ENCODE measurements at places on chromosomes 1 and 21.

- DNase-seq: peak; percentile 47
Measured at GRCh38 chr1:84433258-84434080, 35.2 kb downstream of the DNASE2B start.

- no peak for DNase-seq
Measured at GRCh38 chr1:234427950-234428646, 50.9 kb downstream of the TARBP1 start.

GRCh38 chr1:151815716-151816327 is 10.6 kb upstream of the LINGO4 start:
- DNase-seq: peak; percentile 29

DNA sequence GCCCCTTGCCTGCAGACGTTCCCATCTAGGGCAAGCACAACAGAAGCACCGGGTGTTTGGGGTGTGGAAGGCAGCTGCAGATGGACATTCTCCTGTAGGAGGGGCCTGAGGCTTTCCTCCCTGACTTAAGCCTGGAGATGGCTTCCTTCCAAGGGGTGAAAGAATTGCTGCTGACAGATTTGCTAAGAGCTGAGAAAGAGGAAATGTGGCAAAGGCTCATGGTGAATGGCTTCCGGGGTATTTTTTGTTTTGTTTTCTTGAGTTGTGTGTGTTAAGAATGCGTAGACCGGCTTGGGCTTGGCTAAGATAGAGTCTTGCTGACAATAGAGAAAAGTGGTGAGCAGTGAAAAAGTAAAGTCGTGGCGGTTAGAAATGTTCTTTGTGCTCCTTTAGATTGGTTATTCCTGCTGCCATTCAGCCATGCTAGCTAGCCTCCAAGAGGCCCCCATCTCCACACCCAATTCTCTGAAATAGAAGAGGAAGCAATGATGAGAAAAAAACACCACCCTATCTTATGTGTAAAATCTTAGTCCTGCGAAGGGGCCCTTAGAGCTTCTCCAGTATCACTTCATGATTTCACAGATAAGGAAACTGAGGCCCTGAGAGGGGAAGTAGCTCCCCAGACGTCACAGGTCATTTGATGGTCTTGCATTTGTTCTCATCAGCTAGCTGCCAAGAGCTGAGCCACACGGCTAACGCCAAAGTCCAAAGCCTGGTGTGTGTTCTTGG is 36.9 kb downstream of the EIF2D start:
- DNase-seq: no peak

GRCh38 chr1:27392096-27392777 is at the start of gene GPR3:
GPR3 (plus strand) TSS chr1:27392622; CDS start chr1:27393799, 1,177 bp downstream.
- peak; percentile 85 for DNase-seq

- DNase-seq: no peak
Measured at GRCh38 chr1:44037154-44037553, 5.9 kb upstream of the SLC6A9 start.

GRCh38 chr1:6658359-6659060 is 33.8 kb downstream of the THAP3 start:
- no peak for DNase-seq

- no peak for DNase-seq
Measured at GRCh38 chr1:53732912-53733317, 6.0 kb downstream of the GLIS1 start.

DNA sequence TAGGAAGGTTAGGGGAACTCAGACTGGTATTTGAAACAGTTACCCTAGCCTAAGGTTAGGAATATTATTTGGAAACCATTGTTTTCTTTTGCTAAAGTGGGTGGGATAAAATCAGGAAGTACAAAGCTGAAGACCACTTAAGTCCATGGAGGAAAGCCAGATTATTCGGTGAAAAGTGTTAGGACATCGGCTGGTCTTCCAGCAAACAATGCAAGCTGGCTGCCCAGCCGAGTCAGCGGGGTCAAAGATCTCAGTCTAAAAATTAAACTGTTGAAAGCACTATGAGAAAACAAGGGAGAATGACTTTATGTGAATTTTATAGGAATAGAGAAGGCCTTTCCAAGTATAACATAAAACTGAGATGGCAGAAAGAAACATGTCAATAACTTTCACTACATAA is 231.7 kb downstream of the KCNJ6 start:
- no peak for DNase-seq

DNA sequence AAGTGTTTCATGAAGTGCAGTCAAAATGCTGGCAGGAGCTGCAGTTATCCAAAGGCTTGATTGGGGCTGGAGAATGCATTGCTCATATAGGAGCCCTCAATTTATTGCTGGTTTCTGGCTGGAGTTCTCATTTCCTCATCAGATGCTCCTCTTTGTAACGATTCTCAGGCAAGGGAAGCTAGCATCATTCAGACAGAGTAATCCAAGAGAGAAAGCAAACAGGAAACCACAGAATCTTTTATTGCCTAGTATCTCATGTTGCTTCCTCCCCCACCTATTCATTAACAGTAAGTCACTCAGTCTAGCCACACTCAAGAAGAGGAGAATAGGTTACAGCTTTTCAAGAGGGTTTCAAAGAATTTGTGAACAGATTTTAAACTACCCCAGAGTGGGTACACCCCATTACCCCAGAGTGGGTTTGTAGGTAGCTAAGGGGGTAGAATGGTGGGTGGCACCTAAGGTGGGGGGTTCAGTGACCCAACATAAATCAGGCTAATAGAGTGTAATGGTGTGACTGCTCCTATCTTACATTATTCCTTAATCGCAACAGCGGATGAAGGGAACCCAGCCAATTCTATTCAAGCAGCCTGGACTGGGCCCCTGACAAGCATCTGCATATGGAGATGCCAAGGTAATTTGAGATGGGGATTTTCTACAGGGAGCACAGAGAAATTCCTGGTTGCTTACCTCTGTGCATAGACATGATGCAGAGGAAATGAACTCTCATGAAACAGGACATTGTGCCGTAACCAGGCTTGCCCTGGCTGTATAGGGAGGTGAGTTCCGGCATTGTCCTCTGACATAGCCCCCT is 67.1 kb downstream of the KCNJ15 start:
- no peak for DNase-seq

- DNase-seq: no peak
Measured at GRCh38 chr1:147891088-147891487, 11.5 kb upstream of the GJA8 start.

- no peak for DNase-seq
Measured at GRCh38 chr1:40640314-40641076, 25.0 kb downstream of the RIMS3 start.

DNA sequence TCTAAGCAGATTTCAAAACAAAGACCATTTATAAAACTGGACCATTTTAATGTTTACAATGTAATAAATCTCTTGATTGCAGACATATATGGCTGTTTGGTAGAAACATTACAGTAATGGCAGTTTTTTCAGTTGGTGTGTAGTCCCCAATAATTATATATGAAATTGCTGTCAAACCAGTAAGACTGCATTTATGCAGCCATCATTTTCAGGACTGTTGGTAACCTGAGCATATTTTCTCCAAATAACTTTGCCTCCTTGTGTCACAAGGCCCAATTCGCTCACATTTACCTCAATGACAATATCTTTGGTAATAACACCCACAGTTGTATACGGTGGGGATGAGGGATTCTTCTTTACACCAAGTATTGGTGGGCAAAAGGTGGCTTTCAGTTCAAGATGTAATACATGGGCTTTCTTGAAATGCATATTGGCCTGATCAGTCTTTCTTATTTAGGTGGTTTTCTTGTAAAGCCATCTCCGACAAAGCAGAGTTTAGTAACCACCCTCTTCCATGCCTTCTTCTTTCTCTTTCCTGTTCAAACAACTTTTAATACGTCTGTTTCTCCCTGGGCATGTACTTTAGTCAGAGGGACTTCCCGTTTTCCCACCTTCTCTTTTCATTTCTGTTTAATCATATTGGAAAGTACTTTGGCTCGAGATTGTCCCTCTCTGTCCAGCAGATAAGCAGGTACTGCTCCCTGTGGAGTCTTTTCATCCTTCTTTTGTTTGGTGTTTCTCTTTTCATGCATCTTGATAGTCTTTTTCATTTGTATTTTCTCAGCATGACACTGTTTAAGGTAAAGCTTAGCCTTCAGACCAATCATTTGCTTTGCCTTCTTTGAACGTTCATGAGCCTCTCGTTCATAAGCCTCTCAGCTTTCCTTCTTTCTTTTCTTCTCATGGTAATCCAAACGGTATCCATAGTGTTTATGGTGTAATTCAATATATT is 30.4 kb downstream of the ATP2B4 start:
- DNase-seq: no peak

DNA sequence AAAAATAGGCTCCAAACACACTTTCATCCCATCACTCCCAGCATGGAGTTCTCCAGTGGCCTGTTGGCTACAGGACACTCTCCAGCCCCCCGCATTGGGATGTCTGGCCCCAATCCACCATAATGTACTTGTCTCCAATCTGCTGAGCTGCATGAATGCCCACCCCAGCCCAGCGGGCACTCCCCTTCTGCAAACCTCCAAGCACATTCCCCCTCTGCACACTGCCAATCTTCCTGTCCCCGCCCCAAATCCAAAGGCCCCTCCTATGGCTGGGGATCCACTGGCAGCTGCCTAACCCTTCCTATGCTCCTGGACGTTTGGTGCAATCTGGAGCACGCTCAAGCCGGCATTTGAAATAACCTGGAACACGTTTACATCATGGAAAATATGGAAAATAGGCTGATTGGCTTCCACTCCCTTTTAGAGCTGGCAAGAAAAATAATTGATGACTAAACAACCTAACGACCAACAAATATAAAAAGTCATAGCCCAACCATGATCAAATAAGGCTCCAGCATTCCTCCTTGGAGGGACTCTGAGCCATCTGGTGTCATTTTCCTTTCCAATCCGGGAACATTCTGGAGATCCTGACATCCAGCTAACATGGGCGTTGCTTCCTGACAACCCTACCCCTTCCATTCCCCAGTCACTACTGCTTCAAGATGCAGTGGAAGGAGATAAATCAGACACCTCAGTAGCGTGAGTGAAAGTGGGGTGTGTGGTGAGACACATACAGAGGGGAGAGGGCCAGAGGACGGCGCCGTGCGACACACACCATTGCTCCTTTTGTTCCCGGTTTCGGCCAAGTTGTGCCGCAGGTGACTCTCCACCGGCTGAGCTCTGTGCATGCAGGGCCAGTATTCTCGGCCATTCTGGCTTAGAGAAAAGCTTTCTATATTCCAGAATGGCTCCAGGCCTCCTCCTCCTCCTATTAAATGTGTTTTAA is 41.6 kb downstream of the PDE9A start:
- no peak for DNase-seq

GRCh38 chr21:27817902-27818623 is 851.2 kb upstream of the ADAMTS5 start:
- no peak for DNase-seq

GRCh38 chr1:235878082-235878811 is 11.5 kb upstream of the LYST start:
- no peak for DNase-seq

- no peak for DNase-seq
Measured at GRCh38 chr1:183180218-183180617, 5.8 kb upstream of the LAMC2 start.

GRCh38 chr1:12552951-12553921 is 64.8 kb downstream of the DHRS3 start:
- DNase-seq: no peak

- no peak for DNase-seq
Measured at GRCh38 chr1:103180660-103181059, 72.3 kb upstream of the COL11A1 start.

- no peak for DNase-seq
Measured at GRCh38 chr1:57546549-57547330, 122.9 kb upstream of the DAB1 start.

- DNase-seq: peak; percentile 17
Measured at GRCh38 chr1:9909234-9910046, 629 bp downstream of the CTNNBIP1 start.

- no peak for DNase-seq
Measured at GRCh38 chr1:69499203-69499803, 68.4 kb upstream of the LRRC7 start.

DNA sequence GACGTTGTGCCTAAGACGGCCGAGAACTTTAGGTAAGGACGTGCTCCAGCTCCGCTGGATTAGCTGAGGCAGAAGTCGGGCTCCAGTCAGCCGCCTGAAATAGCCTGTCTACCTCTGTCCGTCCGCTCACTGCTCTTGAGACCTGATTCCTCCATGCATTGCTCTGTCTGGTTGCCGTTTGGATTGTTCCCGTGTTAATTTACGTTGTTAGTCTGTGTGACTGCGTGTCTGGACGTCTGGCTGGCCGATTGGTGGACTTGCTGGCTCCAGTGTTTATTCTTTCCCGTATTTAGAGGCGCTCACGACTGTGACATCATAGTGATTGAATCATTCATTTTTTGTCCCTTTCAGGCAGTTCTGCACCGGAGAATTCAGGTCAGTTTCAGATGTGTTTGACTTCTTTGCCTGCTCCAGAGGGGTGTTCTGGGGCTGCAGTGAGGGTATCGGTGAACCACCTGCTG is 684 bp downstream of the PPIH start:
- no peak for DNase-seq

GRCh38 chr1:115113766-115114165 is 24.5 kb upstream of the TSPAN2 start:
- DNase-seq: no peak

DNA sequence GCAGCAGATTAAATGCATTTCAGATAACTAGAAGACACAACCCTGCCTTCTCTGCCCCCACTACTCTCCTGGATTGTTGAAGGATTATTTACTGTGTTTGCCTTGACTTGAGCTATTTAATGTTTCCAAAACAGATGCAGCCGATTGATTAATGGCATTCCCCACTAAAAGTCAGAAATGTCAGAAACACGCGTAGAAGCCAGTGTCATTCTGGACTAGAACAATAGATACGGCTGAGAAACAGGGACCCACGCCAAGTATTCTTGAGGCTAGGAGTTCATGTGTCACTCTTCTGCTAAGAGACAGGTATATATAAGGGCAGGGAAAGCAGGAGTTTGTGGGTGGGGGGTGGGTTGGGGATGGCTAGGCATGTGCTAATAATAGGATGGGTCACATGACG is 366.7 kb upstream of the PROX1 start:
- no peak for DNase-seq

DNA sequence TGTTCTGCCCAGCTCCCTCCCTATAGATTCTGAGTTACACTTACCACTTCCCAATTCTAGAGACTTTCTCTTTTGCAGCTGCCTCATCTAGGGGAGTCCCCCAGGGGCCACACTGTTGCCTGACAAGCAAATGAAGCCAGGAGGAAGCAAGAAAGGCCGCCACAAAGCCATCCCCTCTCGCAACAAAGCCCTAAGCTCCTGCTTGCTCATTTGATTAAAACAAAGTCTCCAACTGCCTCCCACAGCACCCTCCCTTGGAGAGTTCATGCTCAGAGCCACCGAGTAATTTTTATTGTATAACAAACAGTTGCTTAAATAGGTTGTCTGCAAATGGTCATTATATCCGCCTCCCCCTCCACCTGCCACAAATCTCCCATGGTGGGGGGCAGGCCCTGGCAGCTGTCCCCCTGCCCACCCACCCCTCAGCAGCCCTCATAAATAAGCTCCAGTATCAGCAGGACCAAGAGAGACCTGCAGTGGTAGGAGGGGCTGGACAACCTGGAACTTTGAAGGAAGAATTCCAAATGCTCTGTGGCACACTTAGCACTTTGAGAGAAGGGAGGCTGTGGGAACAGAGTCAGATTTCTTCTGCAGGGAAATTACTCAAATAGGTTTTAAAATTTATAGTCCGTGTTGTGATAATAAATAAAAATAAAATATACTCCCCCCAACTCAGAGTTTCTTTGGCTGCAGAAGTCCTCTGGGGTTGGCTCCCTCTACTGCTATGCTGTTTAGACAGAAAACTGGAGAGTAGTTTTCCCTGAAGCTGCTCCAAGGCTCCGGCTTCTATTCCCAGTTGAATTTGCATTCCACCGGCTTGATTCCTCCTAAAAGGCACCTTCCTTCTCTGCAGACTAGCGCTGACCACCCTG is 237.5 kb downstream of the TTLL7 start:
- no peak for DNase-seq
